Glomerular endothelial cell (primary cell): ENCODE measurements at places on chromosomes 1 and 21. TPM values are rescaled to one million over a fixed set of nuclear protein-coding genes. Genes with fewer than 3 reads are reported as not detected.

HTR6 gene
- not detected in 2 replicates for total RNA-seq

SARS1 gene
- 153 and 156 TPM in 2 replicates for total RNA-seq

CD34 gene
- total RNA-seq, result 54.0 and 307 TPM in 2 replicates

TMEM269 gene
- total RNA-seq, result not detected in 2 replicates
